ENCODE measurements at places on chromosomes 7 and 10. TPM values are rescaled to one million over a fixed set of nuclear protein-coding genes. Genes with fewer than 3 reads are reported as not detected.

- DNase-seq: peak; percentile 94
These were observed 270.5 kb upstream of the MKLN1 start for GRCh38 chr7:131057015-131057793.

- DNase-seq: peak; percentile 41
These were observed 102.3 kb downstream of the SLC25A13 start for GRCh38 chr7:96219378-96220130.

DNA sequence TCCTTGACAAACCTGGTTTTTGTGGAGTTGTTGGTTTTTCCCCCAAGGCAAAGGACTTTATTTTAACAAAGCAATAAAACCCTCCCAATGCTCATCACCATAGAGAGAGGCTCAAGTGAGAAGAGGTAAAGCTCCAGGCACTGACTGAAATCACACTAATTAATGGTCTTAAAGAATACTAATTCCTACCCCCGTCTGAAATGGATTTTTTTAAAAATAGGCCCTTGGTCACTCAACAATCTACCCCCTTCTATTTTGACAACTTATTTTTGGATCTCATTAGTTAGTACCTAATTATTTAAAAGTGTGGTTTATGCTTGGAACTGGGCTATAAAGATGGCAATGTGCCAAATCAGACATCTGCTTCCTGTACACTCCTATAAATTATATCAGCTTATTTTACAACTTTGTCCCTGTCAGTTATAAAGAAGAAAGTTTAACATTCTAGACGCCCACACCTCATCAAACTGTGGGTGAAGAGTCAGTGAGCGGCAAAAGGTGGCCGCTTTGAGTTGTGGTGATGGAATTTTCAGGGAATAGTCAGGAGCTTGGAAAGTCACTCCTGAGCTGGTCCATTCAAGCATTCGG, 10.6 kb downstream of the GLI3 start:
- DNase-seq: peak; percentile 67

The OR2A12 gene
- total RNA-seq: not detected

The TUBAL3 gene
- total RNA-seq: not detected

GRCh38 chr7:114943953-114944744, 22.3 kb downstream of the MDFIC start:
- no peak for DNase-seq

The RAMP3 gene
- 51.2 TPM for total RNA-seq

The AGBL3 gene
- 0.44 TPM for total RNA-seq

GRCh38 chr7:80681272-80681885, 42.9 kb downstream of the CD36 start:
- DNase-seq: peak; percentile 66

The TMEM130 gene
- total RNA-seq: not detected

DNA sequence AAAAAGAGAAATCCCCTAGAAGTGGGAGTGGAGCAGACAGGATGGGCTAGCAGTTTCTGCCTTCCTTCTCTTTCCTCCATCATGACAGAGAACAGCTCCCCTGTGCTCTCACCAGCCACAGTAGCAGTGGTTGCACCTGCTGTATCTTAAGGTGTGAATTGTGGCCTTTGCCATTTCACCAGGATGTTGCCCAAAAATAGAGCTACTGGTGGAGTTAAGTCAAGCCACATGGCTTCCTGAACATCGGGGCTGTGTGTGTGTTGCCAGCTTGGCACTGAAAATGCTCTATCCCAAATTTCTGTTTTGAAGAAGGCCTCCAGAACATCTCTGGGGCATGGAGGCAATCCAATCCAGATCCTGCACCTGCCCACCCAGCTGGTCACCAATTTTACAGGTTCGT, 348.7 kb downstream of the EXOC4 start:
- DNase-seq: no peak

GRCh38 chr7:90232430-90232829, 12.5 kb upstream of the CFAP69 start:
- no peak for DNase-seq
